ENCODE measurements at places on chromosomes 11 and 22. TPM values are rescaled to one million over a fixed set of nuclear protein-coding genes. Genes with fewer than 3 reads are reported as not detected.

The CDC42EP1 gene
- total RNA-seq = 54.1 TPM

The EHF gene
- total RNA-seq = 29.1 TPM

The OR8G5 gene
- total RNA-seq = not detected

The SLC36A4 gene
- 11.7 TPM for total RNA-seq

The JHY gene
- 2.0 TPM for total RNA-seq

The ADM gene
- 23.7 TPM for total RNA-seq

The SLC5A4 gene
- total RNA-seq = not detected

All from hair follicular keratinocyte (primary cell).